ENCODE measurements at places on chromosomes 12 and 14. TPM values are rescaled to one million over a fixed set of nuclear protein-coding genes. Genes with fewer than 3 reads are reported as not detected.

The FRMD6 gene
- polyA plus RNA-seq = 3.9 TPM

DNA sequence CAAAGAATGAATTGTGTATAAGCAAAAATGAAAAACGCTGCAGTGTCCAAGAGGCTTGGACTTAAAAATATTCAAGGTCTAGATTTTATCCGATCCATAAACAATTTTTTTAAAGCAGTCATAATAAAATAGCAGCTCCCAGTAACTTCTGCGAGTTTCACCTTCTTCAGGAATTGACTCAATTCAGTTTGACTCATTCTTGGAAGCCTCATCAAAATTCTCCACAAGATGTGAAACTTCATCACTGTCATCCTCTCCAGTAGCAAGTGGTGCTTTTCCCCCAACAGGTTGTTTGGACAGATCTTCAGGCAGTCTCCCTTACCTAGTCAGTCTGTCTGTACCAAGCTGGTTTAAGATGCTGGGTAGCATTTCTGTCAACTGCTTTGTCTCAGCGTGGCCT, 93.5 kb upstream of the FOXG1 start:
- DNase-seq = no peak

GRCh38 chr12:47741340-47741703, 16.0 kb upstream of the ENDOU start:
- DNase-seq = peak; percentile 65

GRCh38 chr12:81718616-81719015, 40.5 kb downstream of the PPFIA2 start:
- no peak for DNase-seq

- DNase-seq = no peak
Observed at GRCh38 chr12:123200414-123200813, 32.5 kb downstream of the MPHOSPH9 start.

Data from heart right ventricle (tissue), 16 donors.